ENCODE measurements at places on chromosomes 7 and 10. TPM values are rescaled to one million over a fixed set of nuclear protein-coding genes. Genes with fewer than 3 reads are reported as not detected.
A peak's percentile ranks its signal among the peaks of the same experiment; 100 is the strongest.

- DNase-seq: no peak
- no peaks in the 10 kb centered on the region for H3K36me3 ChIP-seq
- peaks cover 41% of the 10 kb centered on the region for H3K4me1 ChIP-seq
- no peaks in the 10 kb centered on the region for H3K27me3 ChIP-seq
- H3K27ac ChIP-seq: no peak overlapping the region
Observed at GRCh38 chr7:43694399-43694748, 34.9 kb downstream of the COA1 start.

DNA sequence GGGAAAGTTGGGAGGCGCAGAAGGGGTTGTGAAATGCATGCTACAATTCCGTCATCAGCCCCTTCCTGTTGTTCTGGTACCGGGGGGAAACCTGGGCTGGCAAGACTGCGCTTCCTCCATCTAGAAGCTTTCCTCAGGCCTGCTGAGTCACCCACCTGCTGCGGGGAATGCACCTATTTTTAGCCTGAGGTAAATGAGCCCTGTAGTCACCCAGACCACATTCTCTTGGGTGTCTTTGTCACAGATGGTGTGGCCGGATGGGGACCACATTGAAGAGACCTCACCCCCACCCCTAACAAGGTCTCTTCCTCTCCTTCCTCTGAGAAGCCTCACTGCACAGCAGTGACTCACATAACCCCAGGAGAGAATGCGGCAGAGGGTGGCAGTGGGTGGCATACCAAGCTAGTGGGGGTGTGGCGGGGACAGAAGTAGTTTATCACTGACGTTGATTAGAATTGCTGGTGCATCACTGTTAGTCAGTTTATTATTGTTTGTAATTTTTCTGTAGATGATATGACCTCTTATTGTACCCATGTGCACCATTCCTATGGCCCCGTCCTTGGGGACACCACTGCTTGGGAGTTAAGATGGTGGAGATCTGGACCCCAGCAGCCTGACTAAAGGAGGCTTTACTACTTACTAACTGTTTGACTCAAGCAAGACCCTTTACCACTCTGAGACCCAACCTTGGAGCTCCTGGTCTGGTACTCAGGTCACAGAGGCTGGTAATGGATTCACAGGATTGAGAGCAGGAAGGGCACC is 83.0 kb upstream of the DUSP5 start:
- peak overlapping the region; percentile 50 for H3K4me3 ChIP-seq
- no peaks in the 10 kb centered on the region for H3K36me3 ChIP-seq
- peak overlapping the region; percentile 65 for H3K27ac ChIP-seq
- H3K4me1 ChIP-seq: peaks cover 71% of the 10 kb centered on the region
- H3K27me3 ChIP-seq: peaks cover 6% of the 10 kb centered on the region

GRCh38 chr7:134605978-134606923 is 40.4 kb upstream of the BPGM start:
- H3K4me1 ChIP-seq: peaks cover 2% of the 10 kb centered on the region
- H3K27ac ChIP-seq: no peak overlapping the region
- no peak overlapping the region for H3K4me3 ChIP-seq

Gene TMEM178B
- total RNA-seq: 0.17 TPM

DNA sequence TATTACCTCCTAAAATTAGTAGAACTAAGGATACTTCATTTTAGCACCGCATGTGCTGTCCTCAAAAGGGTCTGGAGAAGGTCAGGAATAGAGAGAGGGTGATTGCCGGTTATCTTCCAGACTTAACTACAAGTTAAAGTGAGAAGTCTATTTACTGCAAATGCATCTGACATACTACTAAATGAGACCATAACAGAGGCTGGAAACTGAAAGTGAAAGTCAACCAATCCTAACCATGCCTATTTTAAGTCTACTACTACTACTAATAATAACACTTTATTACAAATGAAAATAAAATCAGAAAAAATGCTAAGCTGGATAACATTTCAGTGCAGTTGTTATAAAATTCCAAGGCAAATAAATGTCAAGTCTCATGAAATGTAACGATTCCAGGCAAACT is 244.7 kb downstream of the KIF20B start:
- H3K4me1 ChIP-seq: peaks cover 8% of the 10 kb centered on the region
- H3K4me3 ChIP-seq: no peak overlapping the region
- H3K27ac ChIP-seq: no peak overlapping the region

DNA sequence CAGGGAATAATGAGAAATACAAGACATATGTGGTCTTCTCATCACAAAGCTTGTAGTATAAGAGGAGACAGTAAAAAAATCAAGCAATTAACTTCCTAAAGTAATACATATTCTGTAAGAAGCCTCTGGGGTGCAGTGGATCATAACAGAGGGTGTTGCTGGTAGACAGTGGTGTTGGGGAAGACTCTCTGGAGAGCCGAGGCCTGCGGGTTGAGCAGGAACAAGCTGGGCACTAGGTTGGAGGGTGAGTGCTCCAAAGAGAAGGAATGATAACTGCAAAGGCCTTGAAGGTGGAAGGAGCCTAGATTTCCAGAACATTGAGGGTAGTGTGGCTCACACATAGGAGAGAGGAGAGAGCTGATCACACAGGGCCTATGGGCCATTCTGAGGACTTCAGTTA is 1.5 kb downstream of the GIMAP4 start:
- H3K4me1 ChIP-seq: no peaks in the 10 kb centered on the region
- no peak for DNase-seq
- H3K36me3 ChIP-seq: no peaks in the 10 kb centered on the region

Gene CYP2C19
- not detected for total RNA-seq

Data from activated B cell treated with CpG ODN at 0.5 μM for 24 hours (primary cell).